ENCODE measurements at places on chromosomes 11 and 22.

DNA sequence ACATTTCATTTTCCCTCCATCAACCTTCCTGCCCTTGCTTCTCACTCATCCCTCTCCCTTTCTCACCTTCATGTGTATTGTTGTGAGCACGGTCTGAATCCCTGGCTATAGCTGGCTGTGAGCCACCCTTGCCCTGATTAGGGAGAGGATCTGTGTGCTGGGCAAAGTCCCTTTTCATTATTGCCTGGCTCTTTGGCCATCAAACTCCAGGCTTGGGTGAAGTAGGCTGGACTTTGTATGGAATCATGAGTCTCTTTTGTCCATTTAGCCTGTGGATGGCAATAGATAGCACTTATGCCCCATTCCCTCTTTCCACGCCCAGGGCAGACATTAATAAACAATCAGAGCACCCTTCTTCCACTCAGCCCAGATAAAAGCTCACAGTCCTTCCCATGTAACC, 6.7 kb downstream of the MYO18B start:
- DNase-seq = no peak

- no peak for DNase-seq
Measured at GRCh38 chr11:14698771-14699170, 55.2 kb downstream of the PDE3B start.

DNA sequence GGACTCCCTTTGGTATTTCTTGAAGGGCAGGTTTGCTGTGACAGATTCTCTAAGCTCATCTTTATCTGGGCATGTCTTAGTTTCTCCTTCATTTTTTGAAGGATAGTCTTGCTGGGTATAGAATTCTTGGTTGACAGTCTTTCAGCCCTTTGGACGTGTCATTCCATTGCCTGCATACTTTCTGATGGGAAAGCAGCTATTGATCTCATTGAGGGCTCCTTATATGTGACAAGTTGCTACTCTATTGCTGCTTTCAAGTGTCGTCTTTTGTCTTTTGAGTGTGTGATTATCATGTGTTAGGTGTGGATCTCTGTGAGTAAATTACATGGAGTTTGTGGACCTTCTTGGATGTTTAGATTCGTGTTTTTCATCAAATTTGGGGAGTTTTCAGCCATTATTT, 21.9 kb downstream of the IGHMBP2 start:
- DNase-seq = no peak

- no peak for DNase-seq
Measured at GRCh38 chr11:117220568-117220967, 11.3 kb downstream of the PCSK7 start.
